Dorsolateral prefrontal cortex (tissue), 122 donors: ENCODE measurements at places on chromosomes 13 and 19. TPM values are rescaled to one million over a fixed set of nuclear protein-coding genes. Genes with fewer than 3 reads are reported as not detected.

- DNase-seq: no peak
Observed at GRCh38 chr13:90238413-90238812, 1109.1 kb upstream of the MIR17HG start.

- no peak for DNase-seq
Observed at GRCh38 chr19:58366585-58367430, 4.3 kb upstream of the ZNF497 start.

DNA sequence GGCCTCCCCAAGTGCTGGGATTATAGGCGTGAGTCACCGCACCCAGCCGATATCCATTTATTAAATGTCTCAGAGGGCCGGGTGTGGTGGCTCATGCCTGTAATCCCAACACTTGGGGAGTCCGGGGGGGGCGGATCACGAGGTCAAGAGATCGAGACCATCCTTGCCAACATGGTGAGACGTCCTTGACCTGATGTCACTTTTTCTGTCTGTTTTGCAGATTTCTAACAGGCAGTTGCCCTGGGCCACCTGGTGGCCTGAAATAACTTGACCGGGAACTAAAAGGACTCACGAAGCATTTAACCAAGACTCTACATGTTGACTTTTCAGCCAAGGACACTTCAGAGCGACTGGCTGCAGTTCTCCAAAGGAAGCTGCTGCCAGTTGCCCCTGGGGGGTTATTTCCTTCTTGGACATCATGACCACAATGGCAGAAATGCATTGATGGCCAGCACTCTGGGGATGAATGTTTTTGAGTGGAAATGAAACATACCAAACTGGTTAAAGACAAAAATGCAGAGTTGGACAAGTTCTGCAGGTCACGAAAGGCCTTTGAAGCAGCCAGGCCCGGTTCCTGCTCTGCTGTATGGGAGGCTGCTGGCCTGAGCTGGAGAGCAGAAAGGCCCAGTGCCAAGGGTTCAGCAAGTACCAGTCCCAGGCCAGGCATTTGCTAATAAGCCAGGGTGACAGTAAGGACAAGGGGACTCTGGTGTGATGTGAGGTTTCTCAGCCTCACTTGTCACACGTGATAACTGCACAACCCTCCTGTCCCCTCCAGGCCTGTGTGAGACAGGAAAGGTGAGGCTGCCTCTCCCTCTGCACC lies 8.3 kb downstream of the ZNF837 start:
- DNase-seq: no peak

DNA sequence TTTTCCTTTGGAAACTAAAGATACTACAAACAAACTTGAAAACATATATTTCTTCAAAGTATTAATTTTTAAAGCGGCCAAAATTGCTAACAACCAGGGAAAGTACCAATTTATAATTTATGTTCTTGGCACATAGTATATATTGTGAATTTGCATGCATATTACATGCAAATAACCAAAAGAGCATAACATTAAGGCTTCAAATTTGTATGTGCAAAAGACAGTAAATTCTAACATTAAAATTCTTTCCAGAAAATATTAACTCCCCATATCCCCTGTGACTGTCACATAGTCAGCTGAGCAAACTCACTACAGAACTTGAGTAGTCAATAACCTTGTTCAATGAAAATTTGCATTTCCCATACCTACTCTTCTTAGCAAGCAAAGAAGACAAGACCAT lies 133.4 kb downstream of the ENOX1 start:
- DNase-seq: no peak

Gene FLT3LG
- 3.9 TPM for total RNA-seq

- DNase-seq: no peak
Observed at GRCh38 chr19:16668176-16668575, 7.2 kb downstream of the TMEM38A start.

- no peak for DNase-seq
Observed at GRCh38 chr19:14112809-14113385, 4.7 kb downstream of the PRKACA start.

Gene CEACAM1
- 1.4 TPM for total RNA-seq

Gene CCDC70
- not detected for total RNA-seq

Gene ZNF829
- 3.2 TPM for total RNA-seq

Gene ATP11A
- total RNA-seq: 193 TPM

GRCh38 chr19:36891768-36892357 lies 24.2 kb downstream of the ZNF829 start:
- no peak for DNase-seq

GRCh38 chr13:101611491-101612475 lies 159.3 kb downstream of the ITGBL1 start:
- no peak for DNase-seq

- no peak for DNase-seq
Observed at GRCh38 chr19:43809762-43810696, 7.8 kb upstream of the LYPD5 start.

- DNase-seq: no peak
Observed at GRCh38 chr19:48613024-48613851, 1.6 kb downstream of the FAM83E start.

DNA sequence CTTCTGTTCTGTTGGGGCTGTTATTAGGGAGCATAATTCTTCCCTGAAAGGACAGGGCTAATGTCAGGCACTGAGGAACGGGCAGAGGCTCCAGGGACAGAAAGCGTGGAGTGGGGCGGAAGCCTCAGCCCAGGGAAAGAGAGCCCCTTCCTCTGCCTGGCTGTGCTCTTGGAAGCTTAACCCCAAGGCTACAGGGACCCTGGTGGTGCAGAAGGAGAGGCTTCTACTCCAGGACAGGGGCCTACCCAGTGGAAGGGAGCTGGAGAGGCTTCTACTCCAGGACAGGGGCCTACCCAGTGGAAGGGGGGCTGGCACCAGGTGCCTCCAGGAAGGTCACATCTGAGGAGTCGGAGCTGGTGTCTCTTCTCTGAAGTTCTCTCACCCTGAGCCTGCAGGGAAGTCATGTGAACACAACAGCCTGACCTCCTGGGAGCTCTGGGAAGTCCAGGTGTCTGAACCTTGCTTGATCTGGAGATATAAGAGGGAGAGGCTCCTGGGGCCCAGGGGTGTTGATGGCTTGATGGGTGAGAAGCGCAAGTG lies 159.5 kb upstream of the SOX1 start:
- peak; percentile 15 for DNase-seq

GRCh38 chr13:40472427-40473220 lies 193.8 kb downstream of the FOXO1 start:
- DNase-seq: no peak

DNA sequence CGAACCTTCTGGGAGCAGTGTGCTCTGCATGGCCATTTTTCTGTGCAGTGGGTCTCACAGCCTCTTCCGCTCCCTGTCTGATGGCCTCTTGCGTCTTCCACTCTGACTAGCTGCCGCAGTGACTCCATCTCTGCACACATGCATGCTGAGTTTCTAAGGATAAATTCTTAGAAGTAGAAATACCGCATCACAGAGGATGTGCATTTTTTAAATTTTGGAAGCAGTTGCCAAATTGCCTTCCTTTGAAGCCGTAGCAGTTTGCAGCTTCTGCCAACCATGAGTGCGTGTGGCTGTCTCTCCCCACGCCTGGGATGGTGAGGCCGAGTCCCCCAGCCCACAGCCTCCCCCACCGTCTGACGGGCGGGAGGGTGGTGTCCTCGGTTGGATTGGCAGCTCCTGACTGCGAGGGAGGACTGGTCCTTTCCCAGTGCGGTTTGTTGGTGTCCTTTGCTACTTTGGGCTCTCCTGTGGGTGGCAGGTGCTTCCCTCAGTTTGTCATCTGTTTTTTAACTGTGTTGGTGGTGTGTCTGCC lies 9.8 kb downstream of the FZR1 start:
- no peak for DNase-seq

- DNase-seq: no peak
Observed at GRCh38 chr19:29380581-29380980, 145.2 kb upstream of the VSTM2B start.

Gene ZNF865
- 22.4 TPM for total RNA-seq

GRCh38 chr13:96824140-96824539 lies 170.1 kb downstream of the OXGR1 start:
- DNase-seq: no peak

Gene POGLUT2
- 5.0 TPM for total RNA-seq

DNA sequence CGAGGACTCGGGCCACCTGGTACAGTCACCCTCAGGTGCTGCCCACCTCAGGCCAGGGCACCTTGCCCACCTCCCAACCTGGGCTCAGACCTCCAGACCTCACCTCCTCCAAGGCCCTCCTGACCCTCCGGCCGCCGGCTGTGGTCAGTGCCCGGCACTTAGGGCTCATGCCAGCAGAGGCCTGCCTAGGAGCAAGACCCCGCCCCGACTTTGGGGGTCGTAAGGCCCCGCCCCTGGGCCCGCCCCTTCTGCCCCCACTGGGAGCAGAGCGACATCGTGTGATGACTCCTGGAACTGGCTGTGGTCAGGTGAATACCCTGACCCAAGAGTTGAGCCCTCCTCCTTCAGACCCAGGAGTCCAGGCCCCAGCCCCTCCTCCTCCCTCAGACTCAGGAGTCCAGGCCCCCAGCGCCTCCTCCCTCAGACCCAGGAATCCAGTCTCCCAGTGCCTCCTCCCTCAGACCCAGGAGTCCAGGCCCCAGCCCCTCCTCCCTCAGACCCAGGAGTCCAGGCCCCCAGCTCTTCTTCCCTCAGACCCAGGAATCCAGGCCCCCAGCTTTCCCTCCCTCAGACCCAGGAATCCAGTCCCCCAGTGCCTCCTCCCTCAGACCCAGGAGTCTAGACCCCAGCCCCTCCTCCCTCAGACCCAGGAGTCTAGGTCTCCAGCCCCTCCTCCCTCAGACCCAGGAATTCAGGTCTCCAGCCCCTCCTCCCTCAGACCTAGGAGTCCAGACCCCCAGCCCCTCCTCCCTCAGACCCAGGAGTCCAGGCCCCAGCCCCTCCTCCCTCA lies at the start of gene SBK2:
TSS of gene SBK2 (minus strand) at position 183 of the 790 bp plus-strand sequence. CDS start 839 bp downstream, outside the sequence.
- DNase-seq: no peak

GRCh38 chr13:79502859-79503468 lies 22.0 kb downstream of the NDFIP2 start:
- no peak for DNase-seq

Gene SMIM44
- not detected for total RNA-seq

DNA sequence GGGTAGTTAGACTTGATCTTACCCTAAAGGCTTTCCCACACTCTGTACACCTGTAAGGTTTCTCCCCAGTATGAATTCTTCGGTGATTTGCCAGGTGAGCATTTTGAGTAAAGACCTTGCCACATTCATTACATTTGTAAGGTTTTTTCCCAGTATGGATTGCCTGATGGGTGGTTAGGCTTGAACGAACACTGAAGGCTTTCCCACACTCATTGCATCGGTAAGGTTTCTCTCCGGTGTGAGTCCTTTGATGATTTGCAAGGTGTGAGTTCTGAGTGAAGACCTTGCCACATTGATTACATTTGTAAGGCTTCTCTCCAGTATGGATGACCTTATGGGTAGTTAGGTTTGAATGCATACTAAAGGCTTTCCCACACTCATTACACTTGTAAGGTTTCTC lies 23.7 kb downstream of the ERVV-2 start:
- DNase-seq: no peak

DNA sequence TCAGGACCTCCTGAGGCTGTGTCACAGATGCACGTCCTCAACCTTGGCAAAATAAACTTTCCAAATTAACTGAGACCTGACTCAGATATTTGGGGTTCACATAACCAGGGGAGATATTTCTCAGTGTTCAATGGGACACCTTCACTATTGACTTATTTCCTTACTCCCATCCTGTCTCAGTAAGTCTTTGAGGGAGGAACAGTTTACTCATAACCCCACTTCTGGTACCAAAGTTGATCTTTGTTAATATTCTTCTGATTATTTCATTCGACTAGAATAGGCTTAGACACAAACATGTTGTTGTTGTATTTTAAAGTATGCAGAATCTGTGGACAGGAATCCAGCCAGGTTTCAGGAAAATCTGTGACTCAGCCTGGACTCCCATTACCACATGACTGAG lies 34.6 kb upstream of the CHST8 start:
- no peak for DNase-seq

- DNase-seq: no peak
Observed at GRCh38 chr19:55652311-55653128, 2.3 kb upstream of the U2AF2 start.

- no peak for DNase-seq
Observed at GRCh38 chr19:33171916-33172359, 22.2 kb upstream of the LRP3 start.

GRCh38 chr13:41048640-41049039 lies 12.7 kb upstream of the WBP4 start:
- no peak for DNase-seq

Gene S1PR4
- total RNA-seq: not detected

DNA sequence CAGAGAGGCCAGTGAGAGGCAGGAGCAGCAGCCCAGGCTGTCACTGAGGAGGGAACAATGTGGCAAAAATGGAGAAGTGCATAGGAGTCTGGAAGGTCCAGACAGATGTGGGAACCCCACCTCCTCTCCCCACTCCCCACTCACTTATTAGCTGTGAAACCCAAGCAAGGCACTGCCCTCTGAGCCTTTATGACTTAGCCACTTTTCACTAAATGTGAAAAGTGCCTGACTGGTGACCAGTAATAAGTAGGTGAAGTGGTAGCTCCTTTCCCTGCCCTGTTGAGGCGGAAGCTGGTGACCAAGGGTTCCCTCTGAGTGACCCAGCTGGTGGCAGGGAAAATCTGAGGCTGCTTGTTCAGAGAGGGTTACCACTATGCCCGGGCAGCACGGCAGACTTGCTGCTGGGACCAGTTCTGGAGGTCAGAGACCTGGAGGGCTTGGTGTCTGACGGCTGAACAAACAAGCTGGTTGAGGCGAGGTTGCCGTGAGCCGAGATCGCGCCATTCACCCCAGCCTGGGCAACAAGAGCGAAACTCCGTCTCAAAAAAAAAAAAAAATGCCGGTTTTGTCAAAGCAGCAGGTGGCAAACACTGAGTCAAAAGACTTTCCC lies 80.0 kb downstream of the ZNF429 start:
- no peak for DNase-seq

DNA sequence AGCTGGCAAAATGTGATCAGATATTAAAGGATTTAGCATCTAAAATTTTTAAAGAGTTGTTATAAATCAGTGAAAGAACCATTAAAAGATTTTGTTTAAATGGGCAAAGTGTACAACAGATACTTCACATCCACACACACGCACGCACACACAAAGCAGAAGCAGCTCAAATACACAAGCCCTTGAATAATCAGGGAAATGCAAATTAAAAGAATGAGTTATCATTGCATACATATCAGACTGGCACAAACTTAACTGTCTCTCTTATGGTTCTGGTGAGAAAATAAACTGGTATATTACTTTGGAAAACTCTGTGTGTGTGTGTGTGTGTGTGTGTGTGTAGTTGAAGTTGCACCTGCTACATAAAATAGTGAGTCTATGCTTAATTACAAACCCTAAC lies 59.3 kb downstream of the CRYL1 start:
- DNase-seq: no peak
